Liver (tissue), 10 donors: ENCODE measurements at places on chromosomes 12 and 14. TPM values are rescaled to one million over a fixed set of nuclear protein-coding genes. Genes with fewer than 3 reads are reported as not detected.

Gene SIX4
- 0.17 TPM for total RNA-seq

Gene RIMBP2
- 0.17 TPM for total RNA-seq

Gene LUM
- 3.7 TPM for total RNA-seq

Gene FGF6
- not detected for total RNA-seq

Gene ZNF268
- 14.3 TPM for total RNA-seq

Gene SMCO2
- not detected for total RNA-seq

Gene C12orf50
- 0.08 TPM for total RNA-seq

Gene TMEM253
- 0.25 TPM for total RNA-seq

Gene METTL17
- total RNA-seq = 31.0 TPM

Gene KLHL33
- total RNA-seq = 0.17 TPM

Gene IL26
- total RNA-seq = not detected

Gene B4GALNT3
- 0.09 TPM for total RNA-seq

Gene MDM2
- 69.4 TPM for total RNA-seq

Gene RND1
- total RNA-seq = 7.7 TPM

Gene PTPRB
- total RNA-seq = 64.9 TPM

Gene GLT8D2
- total RNA-seq = 1.2 TPM

Gene CISTR
- total RNA-seq = not detected

Gene TESPA1
- 3.2 TPM for total RNA-seq

Gene RGS6
- total RNA-seq = 5.3 TPM

Gene COX8C
- total RNA-seq = not detected

Gene RABGGTA
- total RNA-seq = 19.7 TPM

Gene RASSF8
- total RNA-seq = 9.4 TPM

Gene M6PR
- 44.5 TPM for total RNA-seq

Gene IGF1
- total RNA-seq = 0.61 TPM

Gene FOXA1
- total RNA-seq = 37.5 TPM

Gene KRT83
- not detected for total RNA-seq

Gene FLRT2
- total RNA-seq = 2.4 TPM

Gene LRFN5
- 0.23 TPM for total RNA-seq

Gene KCNA5
- 0.09 TPM for total RNA-seq
